NCI-H2227 treated with DMSO at 0.1 percent for 48 hours (cell line): ENCODE measurements at places on chromosomes 11 and 22.

GRCh38 chr11:12865863-12866595 is 143.1 kb upstream of the RASSF10 start:
- DNase-seq, result no peak

DNA sequence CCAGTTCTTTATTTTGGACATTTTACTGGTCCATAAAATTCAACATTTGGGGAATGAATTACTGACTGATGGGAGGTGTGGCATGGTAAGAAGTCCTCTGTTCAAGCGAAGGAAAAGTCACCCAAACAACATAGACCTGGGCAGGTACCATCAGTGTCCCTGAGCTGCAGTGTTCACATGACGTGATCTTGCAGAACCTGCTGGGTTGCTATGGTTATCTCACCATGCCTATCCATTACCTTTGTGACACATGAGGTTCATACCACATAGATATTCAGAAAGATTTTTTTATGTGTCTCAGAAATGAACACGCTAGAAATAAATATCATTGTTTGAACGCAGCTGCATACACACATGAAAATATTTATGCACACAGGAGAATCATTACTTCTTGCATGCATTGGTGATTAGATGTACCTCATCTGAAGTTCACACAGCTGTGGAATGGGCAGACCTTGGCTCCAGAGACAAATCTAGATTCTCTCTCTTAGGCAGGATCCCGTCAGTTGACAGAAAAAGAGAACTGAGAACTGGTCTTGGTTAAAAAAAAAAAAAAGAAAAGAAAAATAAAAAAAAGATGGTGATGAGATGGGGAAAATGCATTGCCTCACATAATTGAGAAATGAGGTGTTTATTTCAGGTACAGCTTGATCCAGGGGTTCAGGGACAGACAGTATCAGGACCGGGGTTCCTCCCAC is 21.4 kb upstream of the RCN1 start:
- DNase-seq, result no peak

- DNase-seq, result no peak
Measured at GRCh38 chr11:68677432-68677831, 6.9 kb upstream of the GAL start.

DNA sequence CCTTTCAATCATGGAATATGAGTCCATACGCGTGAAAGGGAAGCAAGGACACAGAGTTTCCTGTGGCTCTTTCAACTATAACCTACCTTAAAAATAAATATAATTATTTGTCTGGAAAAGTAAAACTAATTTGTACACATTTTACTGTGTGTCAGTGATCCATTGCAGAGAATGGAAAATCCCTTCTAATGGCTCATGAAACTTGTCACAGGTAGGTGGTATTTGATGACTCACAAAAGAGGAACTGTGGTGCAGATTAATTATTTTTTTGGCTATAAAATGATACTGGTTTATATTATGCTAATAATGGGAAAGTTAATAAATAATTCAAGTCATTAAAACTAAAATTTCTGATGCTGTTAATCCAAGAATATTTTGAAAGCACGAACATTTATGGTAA is 792.2 kb downstream of the METTL15 start:
- no peak for DNase-seq

- DNase-seq, result peak; percentile 81
Measured at GRCh38 chr11:78277314-78277994, 88.7 kb downstream of the USP35 start.

DNA sequence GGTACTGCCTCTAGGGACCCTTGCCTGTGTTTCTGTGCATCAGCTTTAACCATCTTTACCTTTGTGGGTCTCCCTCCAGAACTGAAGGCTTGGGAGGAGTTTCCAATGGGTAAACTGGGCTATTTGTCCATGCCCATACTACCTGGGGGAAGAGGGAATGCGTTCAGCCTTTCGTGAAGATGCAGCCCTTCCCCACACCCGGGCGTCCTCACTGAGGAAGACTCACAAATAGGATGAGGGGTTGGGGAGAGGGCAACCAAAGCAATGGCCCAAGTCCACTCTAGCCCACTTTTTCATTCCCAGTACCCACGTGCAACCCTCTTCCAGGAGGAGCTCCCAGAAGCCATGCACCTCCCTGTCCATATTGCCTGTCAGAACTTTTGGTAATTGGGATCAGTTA is 61.8 kb upstream of the ADA2 start:
- no peak for DNase-seq

DNA sequence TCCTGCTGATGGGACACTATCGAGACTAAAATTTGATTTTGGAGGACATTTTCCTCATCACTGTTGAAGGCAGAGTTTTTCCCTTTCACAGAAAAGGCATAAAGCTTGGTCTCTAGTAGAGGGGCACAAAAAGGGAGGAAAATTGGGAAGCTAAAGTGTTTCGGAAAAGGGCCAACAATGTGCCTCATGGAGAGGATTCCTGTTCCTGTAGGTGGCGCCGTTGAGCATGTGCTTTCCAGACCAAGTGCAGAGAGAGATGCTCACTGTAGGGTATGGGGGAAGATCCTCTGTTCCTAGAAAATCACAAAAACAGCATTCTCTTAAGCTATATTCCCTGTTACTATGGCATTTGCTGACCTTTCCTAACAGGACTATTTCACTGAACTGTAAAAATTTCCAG is 18.4 kb upstream of the OR4C5 start:
- no peak for DNase-seq

- DNase-seq, result no peak
Measured at GRCh38 chr11:111155021-111155420, 90.5 kb upstream of the POU2AF2 start.

DNA sequence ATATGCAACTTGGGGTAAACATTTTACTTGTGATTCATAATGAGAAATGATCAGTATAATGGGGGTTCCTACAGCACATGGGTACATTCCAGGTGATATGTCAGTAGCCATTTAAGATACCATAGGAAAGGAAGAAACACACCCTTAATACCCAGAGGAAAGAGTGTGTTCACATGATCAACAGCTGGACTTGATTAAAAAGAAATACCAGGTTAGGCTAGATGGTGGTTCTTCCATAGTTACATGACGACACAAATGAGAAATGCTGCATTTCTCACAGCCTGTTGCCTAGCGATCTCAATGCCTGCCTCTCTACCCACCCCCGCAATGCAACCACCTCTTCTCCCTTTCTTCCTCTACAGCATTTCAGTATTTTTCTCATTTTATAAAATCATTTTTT is 96.8 kb downstream of the TTC28 start:
- no peak for DNase-seq

- no peak for DNase-seq
Measured at GRCh38 chr22:19565382-19566278, 41.4 kb upstream of the CLDN5 start.

DNA sequence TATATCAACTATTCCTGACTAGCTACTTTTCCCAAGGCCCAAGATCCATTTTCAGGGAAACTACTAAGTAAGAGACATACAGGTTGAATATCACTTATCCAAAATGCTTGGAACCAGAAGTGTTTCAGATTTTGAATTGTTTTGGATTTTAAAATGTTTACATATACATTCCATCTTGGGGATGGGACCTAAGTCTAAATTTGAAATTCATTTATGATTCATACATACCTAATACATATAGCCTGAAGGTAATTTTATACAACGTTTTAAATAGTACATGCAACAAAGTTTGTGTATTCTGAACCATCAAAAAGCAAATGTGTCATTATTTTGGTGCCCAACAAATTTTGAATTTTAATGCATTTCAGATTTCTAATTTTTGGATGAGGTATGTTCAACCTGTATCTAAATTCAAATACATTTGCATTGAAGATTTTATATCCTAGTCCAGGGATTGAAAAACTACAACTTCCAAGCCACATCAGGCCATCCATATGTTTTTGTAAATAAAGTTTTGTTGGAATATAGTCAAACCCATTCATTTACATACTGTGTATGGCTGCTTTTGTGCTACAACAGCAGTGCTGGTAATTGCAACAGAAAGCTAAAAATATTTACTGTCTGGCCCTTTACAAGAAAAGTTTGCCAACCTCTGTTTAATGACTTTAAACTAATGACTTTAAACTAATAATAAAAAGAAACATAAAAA is 73.3 kb downstream of the CWF19L2 start:
- DNase-seq, result no peak

DNA sequence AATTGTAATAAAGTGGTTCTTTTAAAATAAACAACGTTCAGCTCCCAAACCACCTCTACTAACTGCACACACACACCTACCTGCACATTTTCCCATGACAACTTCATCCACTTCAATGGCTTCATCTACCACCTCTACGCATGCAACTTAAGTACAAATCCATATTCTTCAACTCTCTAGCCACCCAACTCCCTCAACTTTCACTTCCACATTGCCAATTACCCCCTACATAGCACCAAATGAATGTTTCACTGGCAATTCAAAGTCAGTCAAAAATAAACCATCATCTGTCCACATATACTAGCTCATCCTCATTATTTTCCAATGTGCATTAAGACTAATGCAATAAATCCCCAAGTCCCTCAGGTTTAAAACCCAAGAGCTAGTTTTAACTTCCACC is 50.7 kb upstream of the ARHGAP32 start:
- no peak for DNase-seq

DNA sequence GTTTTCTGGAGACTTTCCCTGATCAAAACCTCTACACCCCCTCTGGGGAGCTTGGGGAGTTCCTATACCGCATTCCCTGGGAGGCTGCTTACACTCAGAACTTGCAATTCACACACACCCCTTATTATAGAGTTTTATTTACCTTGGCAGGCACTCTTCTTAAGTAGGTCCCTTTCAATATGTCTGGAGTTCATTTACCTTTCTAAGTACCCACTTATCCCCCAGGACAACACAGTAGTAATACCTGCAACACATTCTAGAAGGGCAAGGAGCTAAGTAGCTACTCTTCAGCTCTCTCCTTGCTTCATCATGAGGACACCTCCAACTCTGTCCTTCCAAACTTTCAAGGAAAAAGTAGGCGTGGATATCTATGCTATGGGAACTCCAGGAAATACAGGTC is 127.8 kb upstream of the ANO3 start:
- no peak for DNase-seq

DNA sequence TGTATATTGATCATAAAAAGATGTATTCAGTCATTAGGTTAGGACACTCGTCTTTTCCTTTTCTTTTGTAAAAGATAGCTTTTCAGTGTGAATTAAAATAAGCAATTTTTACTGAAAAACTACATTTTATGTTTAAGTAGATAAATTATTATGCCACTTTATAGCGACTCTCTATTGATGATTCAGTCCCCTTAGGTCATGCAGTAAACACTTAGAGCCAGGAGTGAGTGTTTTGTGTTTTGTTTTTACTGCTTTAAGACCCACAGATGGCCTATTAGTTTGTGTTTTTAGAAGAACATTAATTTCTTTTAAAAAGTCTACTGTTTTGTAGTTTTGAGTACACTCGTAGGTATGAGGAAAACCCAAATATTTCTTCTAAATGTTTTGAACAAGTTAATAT is 86.6 kb downstream of the YAP1 start:
- DNase-seq, result no peak

- DNase-seq, result no peak
Measured at GRCh38 chr11:86182976-86183584, 61.5 kb upstream of the EED start.

DNA sequence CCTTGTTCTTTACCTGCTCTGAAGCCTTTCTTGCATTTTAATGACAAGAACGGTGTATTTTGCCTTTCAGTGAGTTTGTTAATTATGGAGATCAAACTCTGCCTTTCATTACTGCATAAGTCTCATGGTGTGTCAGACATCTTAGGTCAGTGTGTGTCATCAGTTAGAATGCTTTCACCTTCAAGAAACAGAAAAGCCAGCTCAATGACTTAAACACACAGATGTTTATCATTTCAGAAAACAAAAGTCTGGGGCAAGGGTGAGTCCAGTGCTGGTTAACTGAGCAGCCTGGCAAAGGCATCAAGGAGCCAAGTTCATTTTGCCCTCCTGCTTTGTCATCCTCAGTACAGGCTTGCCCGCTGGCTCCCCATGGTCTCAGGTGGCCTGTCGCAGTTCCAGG is 54.5 kb downstream of the PACS1 start:
- no peak for DNase-seq

- no peak for DNase-seq
Measured at GRCh38 chr11:37459456-37459855, 861.4 kb upstream of the RAG2 start.

DNA sequence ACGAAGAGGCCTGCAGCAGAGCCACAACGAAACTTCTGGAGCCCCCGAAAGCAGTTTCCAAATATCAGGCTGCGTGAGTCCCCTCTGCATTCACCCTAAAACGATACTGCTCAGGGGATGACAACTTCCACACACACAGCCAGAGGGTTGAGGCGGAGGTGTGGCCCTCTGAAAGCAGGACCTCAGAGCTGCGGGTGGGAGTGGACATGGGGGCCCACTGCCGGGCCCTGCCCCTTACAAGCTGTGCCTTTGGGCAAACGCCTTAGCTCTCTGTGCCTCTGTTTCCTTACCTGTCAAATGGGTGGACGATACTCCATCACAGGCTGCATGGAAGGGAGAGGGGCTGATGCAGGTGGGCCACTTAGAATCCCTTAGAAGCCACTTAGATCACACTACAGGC is 53.1 kb downstream of the TRMU start:
- DNase-seq, result no peak

DNA sequence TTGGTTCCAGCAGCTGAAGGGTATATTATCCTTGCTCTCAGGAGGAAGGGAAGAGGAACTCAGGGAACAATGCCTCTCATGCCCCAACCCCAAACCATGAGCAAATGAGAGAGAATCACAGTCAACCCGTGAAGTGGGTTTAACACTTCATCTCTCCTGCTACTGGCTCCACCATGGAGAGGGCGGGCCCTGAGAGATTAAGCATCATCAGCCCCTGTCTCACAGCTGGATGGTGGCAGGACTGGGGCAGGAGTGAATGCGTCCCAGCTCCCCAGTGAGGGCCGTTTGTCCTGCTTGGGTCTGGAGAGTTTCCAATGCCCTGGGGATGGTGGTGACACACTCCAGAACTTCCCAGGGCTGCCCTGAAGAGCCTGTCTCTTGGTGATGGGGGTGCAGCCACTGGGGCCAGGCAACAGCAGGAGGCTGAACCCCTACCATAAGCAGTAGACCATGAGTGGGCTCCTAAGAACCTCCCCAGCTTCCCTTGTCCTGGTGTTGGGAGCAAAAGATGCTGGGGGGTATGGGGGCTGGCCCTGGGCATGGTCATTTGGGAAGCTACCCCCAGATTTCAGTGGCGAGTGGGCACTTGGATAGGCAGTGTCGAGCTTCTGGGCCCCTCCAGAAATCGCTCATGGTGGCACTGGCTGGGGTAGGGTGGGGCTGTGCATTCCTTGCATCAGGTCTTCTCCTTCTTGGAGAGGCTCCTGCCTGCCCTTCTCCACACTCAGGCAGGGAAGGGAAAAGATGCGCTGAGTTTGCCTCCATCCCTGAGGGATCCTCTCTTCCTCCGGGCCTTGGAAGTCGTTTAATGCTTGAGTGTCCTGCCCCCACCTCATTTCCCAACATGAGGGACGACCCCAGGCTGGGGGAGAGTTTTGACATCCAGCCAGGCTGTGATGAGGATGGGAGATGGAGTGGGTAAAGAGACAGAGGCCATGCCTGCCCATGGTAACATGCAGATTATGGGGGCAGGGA is 157.5 kb downstream of the ST3GAL4 start:
- no peak for DNase-seq
